ENCODE measurements at places on chromosomes 1 and 21.
A peak's percentile ranks its signal among the peaks of the same experiment; 100 is the strongest.

DNA sequence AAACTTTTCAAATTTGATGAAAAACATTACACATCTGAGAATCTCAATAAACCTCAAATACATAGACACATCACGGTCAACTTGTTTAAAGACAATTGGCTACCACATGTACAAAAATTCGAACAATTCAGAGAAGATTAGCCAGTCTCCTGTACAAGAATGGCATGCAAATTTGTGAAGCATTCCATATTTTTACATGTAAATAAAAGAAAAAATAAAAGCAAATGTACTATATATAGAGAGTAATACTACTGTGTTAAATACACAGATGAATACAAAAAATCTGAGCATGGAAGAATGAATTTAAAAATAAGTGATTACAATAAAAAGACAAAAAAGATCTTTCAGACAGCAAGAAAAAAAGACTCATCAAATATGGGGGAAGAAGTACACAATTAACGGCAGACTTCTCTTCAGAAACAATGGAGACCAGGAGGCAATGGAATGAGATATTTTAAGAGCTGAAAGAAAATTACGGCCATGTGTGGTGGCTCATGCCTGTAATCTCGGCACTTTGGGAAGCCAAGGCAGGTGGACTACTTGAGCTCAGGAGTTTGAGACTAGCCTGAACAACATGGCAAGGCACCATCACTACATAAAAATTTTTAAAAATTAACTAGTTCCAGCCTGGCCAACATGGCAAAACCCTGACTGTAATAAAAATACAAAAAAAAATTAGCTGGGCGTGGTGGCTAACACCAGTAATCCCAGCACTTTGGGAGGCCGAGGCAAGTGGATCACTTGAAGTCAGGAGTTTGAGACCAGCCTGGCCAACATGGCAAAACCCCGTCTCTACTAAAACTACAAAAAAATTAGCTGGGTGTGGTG is 23.2 kb downstream of the HAX1 start:
- peaks cover 4% of the 10 kb centered on the region for H3K4me1 ChIP-seq
- peaks cover 3% of the 10 kb centered on the region for H3K36me3 ChIP-seq
- DNase-seq: no peak
- H3K27ac ChIP-seq: no peak overlapping the region

- no peak overlapping the region for H3K4me3 ChIP-seq
- no peaks in the 10 kb centered on the region for H3K4me1 ChIP-seq
- no peaks in the 10 kb centered on the region for H3K27me3 ChIP-seq
- no peak overlapping the region for H3K27ac ChIP-seq
Measured at GRCh38 chr21:32750405-32750804, 21.1 kb downstream of the PAXBP1 start.

DNA sequence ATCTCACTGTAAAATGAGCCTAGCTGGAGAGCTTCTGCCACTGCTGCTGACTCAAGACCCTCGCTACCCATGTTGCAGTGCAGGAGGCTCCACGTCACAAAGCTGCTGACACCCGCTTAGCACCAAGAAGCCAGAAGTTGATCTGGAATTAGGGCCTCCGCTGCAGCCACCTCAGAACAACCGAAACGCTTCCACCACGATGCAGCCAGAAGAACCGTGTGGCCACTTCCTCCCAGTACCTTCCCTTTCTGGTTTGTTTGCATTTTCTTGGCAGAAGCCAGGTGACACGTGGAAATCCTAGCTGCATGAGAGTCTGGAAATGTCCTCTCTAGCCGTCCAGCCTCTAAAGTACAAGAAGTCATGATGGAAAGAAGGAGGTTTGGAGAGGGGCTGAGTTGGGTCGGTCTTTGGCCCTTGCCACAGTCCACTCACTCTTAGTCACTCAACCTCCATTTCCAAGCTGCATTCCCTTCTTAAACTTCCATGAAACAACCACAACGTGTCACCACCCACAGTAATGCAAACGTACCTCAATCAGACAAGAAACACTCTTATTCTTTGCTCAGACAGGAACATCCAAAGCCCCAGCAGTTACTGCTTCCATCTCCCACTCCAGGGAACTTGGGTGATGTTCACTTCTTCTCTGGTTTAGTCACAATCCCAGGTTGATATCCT is 10.0 kb upstream of the CDA start:
- H3K27me3 ChIP-seq: peaks cover 23% of the 10 kb centered on the region

DNA sequence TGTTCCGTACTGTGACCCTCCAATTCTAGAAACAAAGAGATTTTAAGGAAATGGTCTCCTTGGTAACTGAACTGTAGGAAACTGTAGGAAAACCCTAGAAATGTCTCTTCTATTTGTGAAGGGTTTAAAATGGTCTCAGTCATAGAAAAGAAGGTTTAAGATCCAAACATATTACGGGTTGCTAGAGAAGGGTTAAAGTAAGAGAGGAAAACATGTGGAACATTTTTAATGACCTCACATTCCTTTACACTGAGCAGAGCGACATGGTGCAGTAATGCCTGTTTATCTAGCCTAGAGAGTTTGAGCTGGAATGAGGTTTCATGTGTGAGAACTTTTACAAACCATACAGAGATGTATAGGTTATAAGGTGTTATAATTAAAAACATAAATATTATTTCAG is 36.9 kb upstream of the C1orf105 start:
- peak overlapping the region; percentile 97 for H3K27ac ChIP-seq
- DNase-seq: no peak
- peaks cover under 1% of the 10 kb centered on the region for H3K36me3 ChIP-seq

DNA sequence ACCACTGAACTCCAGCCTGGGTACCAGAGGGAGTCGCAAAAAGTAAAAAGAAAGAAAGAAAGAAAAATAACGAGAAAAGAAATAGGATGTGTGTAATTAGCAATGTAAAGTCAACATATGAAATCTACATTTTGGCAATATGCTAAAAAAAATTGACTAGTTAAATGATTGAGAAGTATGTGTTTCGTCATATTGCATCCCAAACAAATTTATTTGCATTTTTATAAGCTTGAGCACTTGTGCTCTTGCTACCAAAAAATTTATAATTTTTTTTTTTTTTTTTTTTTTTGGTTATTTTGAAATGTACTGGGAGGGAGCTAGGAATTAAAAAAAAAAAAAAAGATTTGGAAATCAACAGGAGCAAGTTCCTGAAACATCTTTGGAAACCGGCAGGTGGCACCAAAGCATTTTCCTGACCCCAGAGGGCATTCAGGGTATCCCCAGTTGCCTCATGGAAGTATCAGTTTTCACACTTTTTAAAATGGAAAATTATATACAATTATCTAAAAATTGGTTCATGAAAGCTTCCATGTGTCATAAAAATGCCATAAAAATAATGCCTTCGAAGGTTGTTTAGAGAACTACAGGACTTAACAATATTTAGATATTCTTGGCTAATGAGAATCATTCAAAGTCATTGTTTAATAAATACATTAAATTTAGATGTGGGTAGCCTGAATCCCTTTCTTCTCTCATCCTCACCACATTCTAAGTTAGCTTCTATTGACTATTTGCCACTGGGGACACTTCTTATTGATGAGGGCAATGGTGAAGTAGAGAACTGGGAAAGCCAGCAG is 4.8 kb upstream of the HEATR1 start:
- DNase-seq: peak; percentile 62
- H3K27ac ChIP-seq: no peak overlapping the region
- no peaks in the 10 kb centered on the region for H3K27me3 ChIP-seq
- no peaks in the 10 kb centered on the region for H3K36me3 ChIP-seq
- no peak overlapping the region for H3K4me3 ChIP-seq
